H1 (cell line): ENCODE measurements at places on chromosomes 3 and 15. TPM values are rescaled to one million over a fixed set of nuclear protein-coding genes. Genes with fewer than 3 reads are reported as not detected.

The FANCD2OS gene
- not detected in 2 replicates for total RNA-seq

The ADAMTS9 gene
- total RNA-seq: 0.36 and 0.41 TPM in 2 replicates

The PLA2G4E gene
- total RNA-seq: not detected in 2 replicates

The OXTR gene
- 2.2 and 2.3 TPM in 2 replicates for total RNA-seq

DNA sequence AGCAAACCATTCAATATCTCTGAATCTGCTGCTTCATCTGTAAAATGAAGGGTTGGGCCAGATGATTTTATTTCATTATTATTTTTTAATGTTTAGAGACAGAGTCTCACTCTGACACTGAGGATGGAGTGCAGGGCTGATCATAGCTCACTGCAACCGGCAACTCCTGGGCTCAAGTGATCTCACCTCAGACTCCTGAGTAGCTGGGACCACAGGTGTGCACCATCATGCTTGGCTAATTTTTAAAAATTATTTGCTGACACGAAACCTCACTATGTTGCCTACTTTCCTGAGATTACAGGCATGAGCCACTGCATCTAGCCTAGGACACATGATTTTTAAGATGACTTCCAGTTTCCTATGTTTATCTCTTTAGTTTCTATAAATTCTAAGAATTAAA, 105.8 kb downstream of the P3H2 start:
- DNase-seq: no peak

GRCh38 chr3:196501316-196502044, 2.1 kb downstream of the RNF168 start:
- DNase-seq: no peak

GRCh38 chr15:77168141-77168540, 97.2 kb upstream of the TSPAN3 start:
- no peak for DNase-seq

GRCh38 chr3:63048367-63049326, 173.4 kb upstream of the CADPS start:
- no peak for DNase-seq

GRCh38 chr3:13223574-13224237, 150.5 kb upstream of the IQSEC1 start:
- DNase-seq: no peak

DNA sequence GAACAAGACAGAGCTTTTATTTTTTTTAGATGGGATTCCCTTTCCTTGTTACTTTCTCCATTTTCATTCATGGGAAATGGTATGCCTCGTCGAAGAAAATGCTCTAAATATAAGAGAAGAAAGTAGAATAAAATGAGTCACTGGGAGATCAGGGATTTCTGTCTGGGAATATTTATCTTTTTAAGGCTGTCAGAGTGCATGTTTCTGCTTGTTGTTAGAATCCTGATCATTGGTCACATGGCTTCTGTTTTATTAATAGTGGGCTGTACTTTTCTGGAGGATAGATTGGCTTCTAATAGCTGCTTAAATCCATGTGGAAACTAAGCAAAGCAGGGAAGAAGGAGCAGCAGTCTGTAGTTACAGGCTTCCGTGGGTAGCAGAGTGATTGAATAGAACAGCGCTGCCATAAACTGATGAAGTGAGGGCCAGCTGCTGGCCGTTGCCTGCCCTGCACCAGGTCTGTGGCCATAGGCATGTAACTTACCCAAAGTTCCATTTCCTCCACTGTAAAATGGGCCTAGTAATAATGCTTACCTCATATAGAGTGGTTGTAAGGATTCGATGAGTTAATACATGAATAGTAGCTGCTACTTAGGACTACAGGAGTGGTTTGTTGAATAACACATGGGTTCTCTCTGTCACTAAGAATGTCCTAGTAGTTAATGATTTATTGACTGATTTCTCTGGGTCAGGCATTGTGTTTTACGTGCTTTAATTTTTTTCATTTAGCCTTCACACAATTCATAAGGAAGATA, 289.9 kb downstream of the SATB1 start:
- DNase-seq: no peak
